ENCODE measurements at places on chromosomes 12 and 14.

DNA sequence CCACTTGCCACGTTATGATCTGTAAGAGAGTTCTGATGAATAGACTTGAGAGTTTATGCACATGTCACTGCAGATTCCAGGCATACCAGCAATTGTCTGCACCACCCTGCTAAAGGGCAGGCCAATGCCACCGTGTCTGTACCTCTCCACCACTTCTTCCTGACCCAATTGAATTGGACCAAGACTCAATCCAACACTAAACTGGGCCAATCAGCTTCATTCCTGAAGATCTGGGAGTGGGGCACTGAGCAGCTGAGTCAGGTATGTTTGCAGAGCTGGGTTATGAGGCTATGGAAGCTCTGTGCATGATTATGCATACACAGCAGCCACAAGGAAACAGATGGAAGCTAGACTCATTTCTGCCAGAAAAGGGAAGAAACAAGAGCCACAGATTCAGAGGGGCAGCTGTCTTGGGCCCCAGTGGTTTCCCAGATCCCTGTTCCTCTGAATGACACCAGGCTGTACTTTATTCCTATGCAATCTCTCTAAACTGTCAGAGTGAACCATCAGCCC lies 28.0 kb downstream of the DAO start:
- no peak for DNase-seq

GRCh38 chr12:107349008-107349747 lies 255.8 kb upstream of the CRY1 start:
- no peak for DNase-seq

- DNase-seq = no peak
These were observed 1.9 kb downstream of the TRIP11 start for GRCh38 chr14:92037989-92038388.

- DNase-seq = no peak
These were observed 11.9 kb downstream of the PRDM4 start for GRCh38 chr12:107749083-107749482.

DNA sequence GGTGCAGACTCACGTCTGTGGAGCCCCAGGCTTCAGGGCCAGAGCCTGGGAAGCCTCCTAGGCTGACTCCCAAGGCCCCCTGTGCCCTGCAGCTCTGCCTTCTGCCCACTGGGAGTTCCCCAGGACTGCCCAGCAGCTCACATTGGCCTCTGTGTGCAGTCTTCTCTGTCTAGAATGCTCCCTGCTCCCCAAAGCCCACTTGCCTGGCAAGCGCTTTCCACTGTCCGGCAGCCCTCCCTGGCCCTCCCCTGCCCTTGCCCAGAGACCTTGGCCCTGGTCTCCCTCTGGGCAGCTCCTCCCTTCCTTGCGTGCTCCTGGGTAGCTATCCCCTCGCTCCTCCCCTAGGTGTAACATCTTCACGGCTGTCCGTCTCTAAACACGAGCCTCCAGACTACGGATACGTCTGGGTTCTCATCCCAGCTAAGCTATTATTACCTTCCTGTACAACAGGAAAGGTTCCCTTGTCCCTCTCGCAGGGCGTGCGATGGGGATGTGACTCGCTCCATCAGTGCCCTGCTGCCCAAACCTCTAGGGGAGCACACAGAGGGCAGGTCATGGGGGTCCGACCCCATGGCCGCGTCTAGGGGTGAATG lies 325.5 kb upstream of the RTL1 start:
- DNase-seq = no peak

DNA sequence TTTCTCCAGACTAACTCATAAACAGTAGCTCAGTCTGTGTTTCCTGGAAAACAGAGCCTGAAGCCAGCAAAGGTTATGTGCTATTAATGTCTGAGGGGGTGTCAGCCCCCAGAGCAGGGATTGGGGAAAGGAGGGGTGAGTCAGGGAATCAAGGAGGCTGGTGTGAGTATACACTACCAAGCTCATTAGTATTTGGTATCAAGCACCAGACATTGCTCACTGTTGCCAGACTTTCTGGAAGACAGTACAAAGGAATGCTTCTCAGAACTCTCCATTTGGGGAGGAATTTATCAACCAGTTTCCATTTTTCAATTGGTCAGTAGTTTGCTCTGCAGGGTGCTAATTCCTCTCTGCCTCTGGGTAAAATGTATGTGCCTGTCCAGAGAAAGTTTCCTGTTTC lies 443.4 kb downstream of the GLT1D1 start:
- DNase-seq = no peak

DNA sequence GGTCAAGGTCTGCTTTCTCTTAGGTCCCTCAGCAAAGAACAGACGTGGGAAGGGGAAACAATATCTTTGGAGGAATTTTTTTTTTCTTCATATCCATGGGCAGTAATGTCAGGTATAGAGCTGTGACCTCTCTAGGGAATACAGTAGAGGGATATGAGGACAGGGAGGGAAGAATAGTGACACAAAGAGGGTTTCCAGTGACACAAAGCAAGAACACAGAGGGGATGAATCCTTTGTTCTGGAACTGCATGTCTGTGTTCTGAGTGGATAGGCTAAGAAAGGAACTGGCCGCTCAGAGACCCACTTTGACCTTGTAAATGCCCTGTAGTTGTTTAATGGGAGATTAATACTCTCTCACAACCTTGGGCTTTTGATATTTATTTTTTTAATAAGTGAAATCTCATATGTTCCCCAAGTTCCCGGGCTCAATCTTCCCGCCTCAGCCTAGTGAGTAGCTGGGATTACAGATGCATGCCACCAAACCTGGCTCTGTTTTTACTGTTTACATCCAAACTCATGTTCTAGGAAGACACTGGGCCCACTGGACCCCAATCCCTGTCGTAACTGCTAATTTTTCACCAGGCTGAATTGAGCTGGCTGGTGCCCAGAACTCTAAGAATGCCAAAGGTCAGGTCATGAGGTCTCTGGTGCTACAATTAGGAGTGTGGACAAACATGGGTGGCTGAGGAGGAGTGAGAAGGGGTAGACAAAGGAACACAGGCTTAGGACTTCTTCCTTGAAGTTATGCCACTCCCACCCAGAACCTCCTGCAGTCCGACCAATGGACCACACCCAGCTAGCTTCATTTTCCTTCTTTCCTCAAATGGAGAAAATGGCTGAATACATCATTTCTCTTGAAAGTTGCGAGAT lies 9.1 kb upstream of the PLEKHH1 start:
- DNase-seq = no peak

DNA sequence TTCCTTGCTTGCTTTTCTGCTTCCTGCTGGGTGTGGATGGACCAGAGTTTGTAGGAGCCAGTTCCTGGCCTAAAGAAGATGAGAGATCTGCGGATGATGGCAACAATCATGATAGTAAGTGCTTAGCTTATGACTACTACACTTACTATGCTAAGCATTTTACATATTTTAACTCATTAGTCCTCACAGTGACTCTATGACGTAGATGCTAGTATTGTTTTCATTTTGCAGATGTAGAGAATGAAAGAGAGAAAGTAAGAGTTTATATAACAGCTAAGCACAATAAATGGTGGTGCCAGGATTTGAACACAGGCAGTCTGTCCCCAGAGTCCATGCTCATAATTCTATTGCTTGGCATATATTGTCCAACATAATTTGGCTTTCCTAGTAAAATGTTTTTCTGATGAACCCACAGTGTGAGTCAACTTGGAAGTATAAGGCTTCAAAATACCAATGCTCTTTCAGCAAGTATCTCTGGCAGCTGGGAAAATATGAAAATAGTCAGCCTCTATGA lies 363.2 kb upstream of the DDHD1 start:
- no peak for DNase-seq

DNA sequence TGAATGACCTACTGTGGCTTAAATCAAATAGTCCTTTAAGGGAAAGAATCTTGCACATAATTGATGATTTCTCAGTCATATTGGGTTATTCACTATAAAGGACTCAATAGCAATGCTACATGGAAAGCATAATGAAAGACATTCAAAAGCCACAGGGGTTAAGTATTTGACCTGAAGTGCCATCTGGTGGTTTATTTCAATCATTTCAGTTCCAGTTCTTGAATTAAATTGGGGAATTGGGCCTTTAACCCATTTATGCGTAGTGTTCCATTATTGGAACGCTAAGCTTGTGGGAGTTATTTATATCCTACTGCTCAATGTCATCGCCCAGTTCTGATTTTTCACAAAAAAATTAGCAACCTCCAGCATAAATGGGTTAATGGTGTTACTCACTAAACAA lies 41.3 kb upstream of the C12orf71 start:
- DNase-seq = no peak
